ENCODE measurements at places on chromosomes 1 and 21.

DNA sequence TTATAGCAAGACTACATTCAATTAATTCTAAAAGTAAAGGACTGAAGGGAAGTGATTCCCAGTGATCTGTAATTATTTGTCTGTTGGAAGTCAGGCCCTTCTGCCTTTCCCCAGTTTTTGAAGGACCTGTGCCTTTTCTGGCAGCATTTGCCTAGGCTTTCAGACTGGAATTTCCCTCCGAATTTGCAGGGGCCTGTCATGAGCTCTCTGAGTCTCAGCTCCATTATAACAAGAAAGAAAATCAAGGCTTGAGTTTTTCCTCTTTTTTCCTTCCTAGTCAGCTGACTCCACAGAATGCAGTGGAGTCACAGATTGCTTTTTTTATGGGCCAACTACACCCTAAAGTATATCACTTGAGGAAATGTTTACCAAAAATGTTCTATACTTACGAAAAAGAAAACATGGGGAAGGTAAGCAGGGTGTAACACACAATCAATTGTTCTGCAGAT lies 1.1 kb downstream of the NR5A2 start:
- no peak for DNase-seq

- no peak for DNase-seq
These were observed 364 bp downstream of the GOLPH3L start for GRCh38 chr1:150696590-150696989.

GRCh38 chr1:22670352-22670975 lies 17.4 kb downstream of the C1QB start:
- DNase-seq, result no peak

GRCh38 chr1:67980028-67980427 lies 70.4 kb downstream of the DIRAS3 start:
- DNase-seq, result no peak

DNA sequence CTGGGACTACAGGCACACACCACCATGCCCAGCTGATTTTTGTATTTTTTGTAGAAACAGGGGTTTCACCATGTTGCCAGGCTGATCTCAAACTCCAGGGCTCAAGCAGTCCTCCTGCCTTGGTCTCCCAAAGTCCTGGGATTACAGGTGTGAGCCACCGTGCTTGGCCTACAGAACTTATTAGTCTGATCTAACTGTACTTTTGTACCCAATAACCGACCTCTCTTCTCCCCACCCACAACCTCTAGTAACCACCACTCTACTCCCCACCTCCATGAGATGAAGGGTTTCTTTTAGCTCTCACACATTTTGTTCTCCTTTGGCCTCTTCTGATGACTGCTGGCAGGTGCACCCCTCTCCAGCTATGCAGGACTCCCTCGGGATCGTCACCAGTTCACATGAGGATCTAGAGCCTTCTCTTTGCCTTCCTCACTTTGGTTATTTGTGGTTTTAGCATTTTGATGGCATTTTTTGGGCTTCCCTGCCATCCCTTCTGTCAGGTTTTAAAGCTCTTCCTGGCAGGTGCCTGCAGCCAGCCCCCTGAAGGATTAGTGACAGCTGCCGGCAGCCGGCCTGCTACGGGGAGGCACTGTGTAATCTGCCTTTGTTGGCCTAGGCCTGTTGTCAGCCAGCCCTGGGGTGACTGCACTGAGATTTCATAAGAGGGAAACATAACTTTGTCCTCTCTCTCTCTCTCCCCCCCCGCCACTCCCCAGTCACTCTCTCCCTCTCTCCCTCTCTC lies 99.8 kb upstream of the ATP1A1 start:
- DNase-seq, result no peak

DNA sequence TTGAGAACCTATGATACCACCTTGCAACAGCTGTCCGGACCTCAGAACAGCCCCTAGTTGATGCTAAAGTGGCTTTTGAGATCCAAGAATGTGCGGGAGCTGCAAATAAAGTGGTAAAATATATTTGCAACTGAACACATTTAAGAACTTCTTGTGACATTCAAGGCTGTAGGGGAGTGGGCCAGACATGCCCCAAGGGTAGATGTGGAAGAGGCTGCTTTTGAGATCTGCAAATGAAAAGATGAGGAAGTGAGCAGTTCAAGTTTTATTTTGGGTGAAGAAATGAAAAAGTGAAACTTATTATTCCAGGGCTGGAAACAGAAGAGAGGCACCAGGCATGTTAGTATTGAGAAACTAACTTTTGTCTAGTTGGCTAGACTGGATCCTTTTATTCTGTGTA lies 359.5 kb upstream of the PLXNA2 start:
- no peak for DNase-seq

- DNase-seq, result no peak
These were observed 6.9 kb downstream of the MAPKAPK2 start for GRCh38 chr1:206691604-206692003.

GRCh38 chr1:6035303-6035702 lies 10.4 kb upstream of the KCNAB2 start:
- no peak for DNase-seq

GRCh38 chr1:211656728-211657127 lies 18.7 kb downstream of the NEK2 start:
- DNase-seq, result no peak

- DNase-seq, result no peak
These were observed 286.9 kb upstream of the ADGRL2 start for GRCh38 chr1:81513796-81514354.

DNA sequence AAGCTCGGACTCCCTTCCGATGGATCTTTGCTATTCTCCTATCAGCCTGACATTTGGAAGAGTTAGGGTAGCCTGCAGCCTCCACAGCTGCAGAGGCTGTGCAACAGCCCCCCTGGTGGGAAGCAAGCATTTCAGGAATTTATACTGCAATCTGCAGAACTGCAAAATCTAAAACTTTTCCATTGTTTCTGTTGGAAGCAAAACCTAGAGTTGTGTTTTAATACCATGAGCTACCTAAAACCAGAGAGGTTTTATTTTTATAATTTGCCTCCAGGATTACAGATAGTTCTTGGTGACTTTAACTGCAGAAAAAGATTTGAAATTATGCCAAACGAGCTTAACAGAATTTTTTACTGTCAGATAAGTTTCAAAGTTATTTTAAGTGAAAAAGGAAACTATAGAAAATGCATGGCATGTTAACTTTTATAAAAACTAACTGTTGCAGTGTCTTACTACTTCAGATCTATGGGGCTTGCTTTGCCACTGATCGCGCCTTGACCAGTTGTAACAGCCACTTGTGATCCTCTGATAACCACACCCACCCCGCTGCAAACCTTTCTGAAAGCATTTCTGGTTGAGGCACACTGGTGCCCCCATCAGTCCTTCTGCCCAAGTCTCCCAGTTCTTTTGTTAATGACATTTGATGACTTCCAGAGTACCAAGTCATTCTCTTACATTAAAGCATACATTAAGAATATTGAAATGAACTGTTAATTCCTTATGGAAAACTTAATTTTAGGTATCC lies 64.8 kb downstream of the PRDM2 start:
- no peak for DNase-seq

- no peak for DNase-seq
These were observed 5.3 kb downstream of the SYTL1 start for GRCh38 chr1:27346991-27347624.

- no peak for DNase-seq
These were observed 46.6 kb downstream of the NEK7 start for GRCh38 chr1:198203434-198203833.

- no peak for DNase-seq
These were observed 28.0 kb upstream of the TSPAN2 start for GRCh38 chr1:115117298-115117697.

DNA sequence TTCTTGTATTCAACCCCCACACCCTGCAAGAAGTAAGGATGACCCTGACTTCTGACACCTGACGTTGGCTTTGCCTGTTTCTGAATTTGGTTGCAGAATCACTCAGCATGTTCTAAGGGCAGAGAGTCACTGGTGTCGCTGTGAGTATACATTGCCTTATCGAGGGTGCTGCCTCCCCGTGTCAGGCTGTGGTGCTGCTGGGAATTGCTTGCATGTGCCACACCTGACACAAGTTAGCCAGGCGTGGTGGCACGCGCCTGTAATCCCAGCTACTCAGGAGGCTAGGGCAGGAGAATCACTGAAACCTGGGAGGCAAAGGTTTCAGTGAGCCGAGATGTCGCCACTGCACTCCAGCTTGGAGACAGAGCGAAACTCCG lies 45.9 kb downstream of the WDR4 start:
- DNase-seq, result no peak

- DNase-seq, result no peak
These were observed 363.0 kb downstream of the SETD4 start for GRCh38 chr21:35697321-35697808.

- DNase-seq, result no peak
These were observed 7.7 kb downstream of the GALNT2 start for GRCh38 chr1:230074762-230075161.
